Spinal cord (tissue), 10 donors: ENCODE measurements at places on chromosomes 1 and 21. TPM values are rescaled to one million over a fixed set of nuclear protein-coding genes. Genes with fewer than 3 reads are reported as not detected.

Gene LHX8
- not detected for total RNA-seq

Gene TMOD4
- not detected for total RNA-seq

Gene KIF26B
- 15.1 TPM for total RNA-seq

Gene B3GALT5
- 3.1 TPM for total RNA-seq

Gene ISG20L2
- total RNA-seq, result 9.2 TPM

Gene ADGRB2
- total RNA-seq, result 37.7 TPM

Gene LCE1C
- not detected for total RNA-seq

Gene ZNF436
- total RNA-seq, result 52.2 TPM

Gene LCE2A
- not detected for total RNA-seq

Gene TAL1
- 8.7 TPM for total RNA-seq

Gene TRMT13
- 16.4 TPM for total RNA-seq

Gene GJA4
- 4.0 TPM for total RNA-seq

Gene HMCN1
- 20.0 TPM for total RNA-seq

Gene RNU1-3
- 4,182 TPM for total RNA-seq

Gene MSH4
- 0.44 TPM for total RNA-seq

Gene DCAF8
- total RNA-seq, result 128 TPM

Gene TOR3A
- total RNA-seq, result 20.7 TPM

Gene RCAN3
- 19.9 TPM for total RNA-seq

Gene VSIG8
- total RNA-seq, result 0.22 TPM

Gene UBIAD1
- total RNA-seq, result 15.1 TPM

Gene CACNA1S
- total RNA-seq, result 0.33 TPM

Gene PLEKHN1
- total RNA-seq, result not detected

Gene CCDC17
- total RNA-seq, result 1.0 TPM

Gene OR2M3
- 0.40 TPM for total RNA-seq

Gene PIGR
- total RNA-seq, result 0.33 TPM

Gene EVI5
- 80.5 TPM for total RNA-seq

Gene PRKAB2
- total RNA-seq, result 33.9 TPM

Gene BTBD8
- 15.4 TPM for total RNA-seq

Gene PLEKHA6
- 17.1 TPM for total RNA-seq

Gene SDE2
- 20.6 TPM for total RNA-seq

Gene MTHFR
- 49.1 TPM for total RNA-seq

Gene ANGPTL3
- 0.22 TPM for total RNA-seq

Gene ATF3
- 18.3 TPM for total RNA-seq

Gene DNAI4
- 43.0 TPM for total RNA-seq

Gene TNFSF4
- total RNA-seq, result 2.7 TPM

Gene FMOD
- total RNA-seq, result 93.3 TPM

Gene SELL
- total RNA-seq, result 5.1 TPM

Gene CFAP45
- 9.2 TPM for total RNA-seq

Gene C1QC
- total RNA-seq, result 35.3 TPM

Gene LPAR3
- total RNA-seq, result 14.1 TPM

Gene ACTL8
- total RNA-seq, result not detected

Gene TRIM17
- 2.2 TPM for total RNA-seq

Gene HES4
- total RNA-seq, result 12.3 TPM

Gene FCRL2
- total RNA-seq, result 0.20 TPM

Gene CD52
- total RNA-seq, result 1.4 TPM

Gene SPRR2A
- total RNA-seq, result not detected

Gene MAB21L3
- 0.40 TPM for total RNA-seq

Gene LRRC52
- total RNA-seq, result 0.22 TPM

Gene WNT3A
- total RNA-seq, result not detected

Gene USH2A
- 0.20 TPM for total RNA-seq

Gene SPRR2G
- not detected for total RNA-seq

Gene SPATC1L
- total RNA-seq, result 4.8 TPM

Gene TNFRSF4
- total RNA-seq, result 1.5 TPM

Gene PLA2G5
- total RNA-seq, result 2.1 TPM

Gene GUCA2A
- total RNA-seq, result not detected

Gene FAM78B
- total RNA-seq, result 4.5 TPM

Gene EVA1C
- total RNA-seq, result 5.6 TPM
